ENCODE measurements at places on chromosomes 12 and 14.

GRCh38 chr14:100332797-100333196 is 9.7 kb downstream of the SLC25A47 start:
- no peak for DNase-seq

DNA sequence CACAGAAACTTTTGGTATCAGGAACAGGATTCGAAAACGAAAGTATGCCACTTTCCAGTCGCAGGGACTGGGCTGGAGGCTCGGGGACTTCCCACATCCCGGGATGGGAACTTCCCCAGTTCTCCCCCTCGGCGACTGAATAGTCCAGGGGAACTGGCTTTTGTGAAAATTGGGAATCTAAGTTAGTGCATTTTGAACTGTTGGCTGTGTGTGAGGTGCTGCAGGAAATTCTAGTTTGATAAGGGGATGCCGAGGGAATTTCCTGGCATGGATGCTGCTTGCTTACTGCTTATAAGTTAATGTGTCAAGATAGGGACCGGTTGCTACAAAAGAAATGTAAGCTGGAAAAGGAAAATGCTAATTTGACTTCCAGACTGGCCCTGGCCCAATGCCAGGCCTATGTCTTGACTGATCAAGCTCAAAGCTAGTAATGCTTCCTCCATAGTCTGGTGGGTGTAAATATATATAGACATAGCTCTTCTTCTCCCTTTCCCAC is 73.4 kb upstream of the EIF5 start:
- peak; percentile 8 for DNase-seq

DNA sequence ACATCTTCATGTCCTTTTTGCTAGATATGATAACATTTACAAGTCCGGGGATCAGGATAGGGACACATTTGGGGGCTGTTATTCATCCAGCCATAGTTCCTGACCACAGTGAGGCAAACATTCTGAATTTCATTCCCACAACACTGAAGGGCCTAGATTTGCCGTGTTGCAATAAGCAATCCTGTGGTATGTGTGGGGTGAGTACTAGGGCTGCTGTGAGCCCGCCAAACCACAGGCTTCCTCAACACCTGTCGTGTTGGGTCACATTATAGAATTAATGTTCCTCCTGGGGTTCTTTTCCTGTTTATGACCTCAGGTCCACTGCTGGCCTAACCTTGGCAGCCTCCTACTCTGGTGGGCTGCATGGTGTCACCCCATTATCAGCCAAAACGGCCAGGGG is 119.2 kb downstream of the TBC1D30 start:
- no peak for DNase-seq

- DNase-seq = peak; percentile 45
Observed at GRCh38 chr12:21527451-21528180, 1.5 kb downstream of the SPX start.

GRCh38 chr14:53963320-53964227 is 6.9 kb upstream of the BMP4 start:
- DNase-seq = no peak

DNA sequence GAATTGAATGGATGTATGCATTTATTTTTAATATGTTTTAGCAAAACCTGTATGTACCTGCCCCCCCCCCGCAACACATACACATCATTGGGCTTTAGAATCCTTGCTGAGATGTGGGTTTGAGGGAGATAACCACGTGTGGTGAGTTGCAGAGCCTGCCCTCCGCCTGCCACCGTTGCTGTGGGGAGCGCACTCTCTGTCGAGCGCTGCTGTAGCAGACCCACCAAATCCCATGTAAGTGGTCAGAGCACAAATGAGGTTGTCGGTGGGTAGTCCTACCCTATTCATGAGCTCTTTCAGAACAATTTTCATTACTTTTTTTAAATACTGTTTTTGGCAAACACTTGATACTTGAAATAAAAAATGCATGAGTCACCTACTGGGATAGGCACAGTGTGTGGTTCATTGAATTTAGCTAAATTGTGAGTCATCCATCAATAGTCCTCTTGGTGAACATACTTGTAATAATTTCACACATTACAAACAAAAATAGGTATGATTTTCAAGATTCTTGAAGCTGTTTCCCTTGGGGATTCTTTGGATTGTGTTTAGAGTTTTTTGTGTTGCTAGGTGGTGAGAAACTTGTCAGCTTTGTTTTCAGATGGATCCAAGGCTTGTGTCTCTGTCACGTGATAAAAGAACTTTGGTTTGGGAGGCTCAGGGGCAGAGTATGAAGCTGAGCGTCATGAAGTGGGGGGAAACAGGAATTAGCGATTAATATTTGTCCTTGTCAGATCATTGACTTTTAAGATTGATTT is 107.6 kb downstream of the PTCSC3 start:
- no peak for DNase-seq

DNA sequence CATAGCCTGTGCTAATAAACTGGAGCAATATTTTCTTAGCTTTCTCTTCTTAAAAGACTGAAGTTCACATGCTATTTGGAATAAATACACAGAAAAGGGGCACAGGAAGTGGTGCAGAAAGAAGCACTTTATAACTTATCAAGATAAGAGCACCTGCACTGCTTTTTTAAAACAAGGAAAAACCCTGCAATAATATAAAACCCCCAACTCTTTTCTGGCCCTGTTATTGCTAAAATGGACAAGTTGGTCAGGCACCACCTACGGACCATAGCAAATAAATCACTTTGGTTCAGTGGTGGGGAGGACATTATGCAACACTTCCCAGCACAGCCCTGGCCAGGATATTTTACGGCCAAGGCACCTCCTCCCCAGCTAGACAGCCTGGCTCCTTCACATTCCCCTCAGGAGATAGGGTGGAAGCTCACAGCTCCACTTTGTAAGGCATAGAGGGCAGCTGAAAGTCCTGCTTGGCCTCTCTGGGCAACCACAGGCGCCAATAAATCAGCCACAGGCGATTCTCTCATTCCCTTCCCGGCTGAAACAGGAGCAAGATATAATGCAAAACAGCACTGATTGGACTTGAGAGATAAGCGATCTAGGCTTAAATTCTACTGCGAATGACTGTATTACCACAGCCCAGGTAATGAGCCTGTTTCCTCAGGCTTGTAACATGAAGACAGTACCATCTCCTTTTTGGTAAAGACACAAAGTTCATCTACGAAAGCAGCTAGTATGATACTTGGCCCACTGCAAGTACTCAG is 2.0 kb downstream of the ZBTB25 start:
- DNase-seq = no peak

DNA sequence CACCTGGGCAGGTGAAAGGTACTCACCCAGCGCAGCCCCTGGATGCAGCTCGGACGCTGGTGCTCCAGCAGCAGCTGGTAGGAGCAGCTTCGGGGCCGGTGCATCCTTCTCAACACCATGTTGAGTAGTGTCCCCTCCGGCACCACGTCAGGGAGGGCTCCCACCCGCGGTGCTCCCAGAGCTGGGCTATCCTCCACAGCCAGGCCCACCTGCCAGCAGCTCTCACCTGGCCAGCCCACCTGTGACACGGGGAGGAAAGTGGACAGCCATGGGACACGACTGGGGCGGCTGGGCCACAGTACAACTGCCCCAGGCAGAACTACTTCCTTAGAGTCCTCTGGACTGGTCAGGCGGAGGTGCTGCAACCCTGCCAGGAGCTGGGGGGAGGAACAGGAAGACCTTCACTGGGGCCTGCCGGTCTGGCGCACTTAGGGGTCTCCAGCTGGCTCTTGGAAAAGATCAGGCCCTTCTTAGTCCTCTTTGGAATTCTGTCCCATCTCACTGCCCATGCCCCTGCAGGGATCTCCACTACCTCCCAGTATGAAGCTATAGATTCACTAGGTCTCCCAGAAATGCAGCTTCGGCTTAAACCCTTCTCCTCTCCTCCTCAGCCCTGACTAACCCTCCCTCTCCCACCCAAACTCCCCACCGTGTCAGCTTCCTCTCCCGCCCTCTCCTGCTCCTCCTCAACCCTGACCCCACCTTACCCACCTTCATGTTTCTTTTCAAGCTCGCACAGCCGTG is 668 bp downstream of the RAPGEF3 start:
- DNase-seq = no peak

- no peak for DNase-seq
Observed at GRCh38 chr12:70031046-70031445, 206.0 kb downstream of the MYRFL start.

- no peak for DNase-seq
Observed at GRCh38 chr14:68127166-68127565, 307.6 kb downstream of the RAD51B start.

GRCh38 chr12:28998662-28999120 is 150.4 kb upstream of the FAR2 start:
- DNase-seq = no peak

- no peak for DNase-seq
Observed at GRCh38 chr12:28278960-28279359, 88.7 kb downstream of the CCDC91 start.

GRCh38 chr14:34212172-34212929 is 249.7 kb downstream of the SPTSSA start:
- DNase-seq = peak; percentile 17

Data from caudate nucleus (tissue), 63 donors.